Ureter (tissue), 1 donor: ENCODE measurements at places on chromosomes 16 and 17.

DNA sequence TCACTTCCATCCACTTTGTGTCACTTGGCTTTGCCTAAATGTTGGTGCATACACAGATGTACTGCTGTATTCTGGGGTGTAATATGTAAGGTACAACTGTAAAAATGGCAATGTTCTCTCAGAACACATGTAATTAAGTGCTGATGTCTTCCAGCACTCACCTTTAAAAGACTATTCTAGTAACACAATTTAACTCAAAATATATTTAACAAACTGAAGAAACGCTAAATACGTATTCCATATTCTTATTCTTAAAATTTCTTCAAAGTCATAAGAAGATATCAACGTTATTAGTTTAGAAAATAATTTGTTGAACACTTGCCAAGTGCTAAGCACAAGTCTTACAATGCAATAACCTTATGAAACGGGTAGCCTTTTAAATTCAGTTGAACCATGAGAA, 3.6 kb downstream of the CMC2 start:
- DNase-seq = no peak

DNA sequence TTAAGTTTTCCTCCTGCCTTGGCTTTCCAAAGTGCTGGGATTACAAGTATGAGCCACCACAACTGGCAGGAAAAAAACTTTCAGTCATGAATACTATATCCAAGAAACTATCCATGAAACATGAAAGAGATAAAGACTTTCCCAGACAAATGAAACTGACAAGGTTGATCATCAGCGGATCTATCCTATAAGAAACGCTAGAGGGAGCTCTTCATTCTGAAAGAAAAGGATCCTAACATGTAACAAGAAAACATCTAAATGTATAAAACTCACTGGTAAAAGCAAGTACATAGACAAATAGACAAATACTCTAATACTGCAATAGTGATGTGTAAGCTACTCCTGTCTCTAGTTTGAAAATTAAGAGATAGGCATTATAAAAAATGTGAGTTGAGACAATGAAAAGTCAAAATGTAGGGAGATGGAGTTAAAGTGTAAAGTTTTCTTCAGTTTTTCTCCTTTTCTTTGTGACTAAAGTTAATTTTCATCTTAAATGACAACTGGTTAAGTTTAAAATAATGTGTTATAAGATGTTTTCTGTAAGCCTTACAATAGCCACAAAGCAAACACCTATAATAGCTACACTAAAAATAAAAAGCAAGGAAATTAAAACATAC, 79.6 kb upstream of the TEKT1 start:
- DNase-seq = no peak

DNA sequence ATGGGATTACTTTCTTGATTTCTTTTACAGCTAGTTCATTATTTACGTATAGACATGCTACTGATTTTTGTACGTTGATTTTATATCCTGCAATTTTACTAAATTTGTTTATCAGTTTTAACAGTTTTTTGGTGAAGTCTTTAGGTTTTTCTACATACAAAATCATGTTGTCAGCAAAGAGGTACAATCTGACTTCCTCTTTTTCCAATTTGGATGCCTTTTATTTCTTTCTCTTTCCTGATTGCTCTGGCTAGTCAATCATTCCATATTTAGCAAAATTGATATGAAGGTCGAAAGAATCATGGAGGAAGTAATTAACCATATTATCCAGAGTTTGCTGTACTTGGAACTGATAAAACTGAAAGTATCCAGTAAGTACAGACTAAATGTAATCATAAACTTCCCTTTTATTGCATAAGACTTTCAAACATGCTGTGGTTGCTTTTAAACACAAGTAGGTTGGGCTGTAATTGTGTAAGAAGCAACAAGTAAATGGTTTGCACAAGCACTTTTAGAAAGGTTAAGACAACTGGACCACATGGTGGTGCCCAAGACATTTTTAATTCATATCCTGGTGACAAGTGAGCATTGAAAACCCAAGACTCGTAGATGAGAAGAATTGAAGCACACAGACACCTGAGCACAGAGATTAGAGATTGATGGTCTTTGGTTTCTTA, 8.4 kb downstream of the GDE1 start:
- no peak for DNase-seq

GRCh38 chr17:61337290-61337689, 62.4 kb upstream of the TBX2 start:
- DNase-seq = no peak

DNA sequence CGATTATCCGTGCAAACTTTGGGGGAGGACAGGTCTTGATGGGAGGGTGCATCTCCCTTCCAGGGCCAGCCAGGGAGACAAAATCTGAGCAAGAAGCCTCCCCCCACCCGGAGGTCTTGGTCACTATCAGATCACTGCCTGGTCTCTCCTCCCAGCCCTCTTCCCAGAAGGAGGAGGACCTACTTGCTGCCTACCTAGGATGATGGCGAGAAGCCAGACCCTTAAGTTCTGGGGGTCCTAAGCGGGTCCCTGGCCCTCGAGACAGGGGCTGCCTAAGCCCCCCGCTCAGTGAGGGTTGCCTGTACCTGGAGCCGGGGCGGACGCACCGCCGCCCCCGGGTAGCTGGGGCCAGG, 4.6 kb downstream of the TSPOAP1 start:
- DNase-seq = no peak

DNA sequence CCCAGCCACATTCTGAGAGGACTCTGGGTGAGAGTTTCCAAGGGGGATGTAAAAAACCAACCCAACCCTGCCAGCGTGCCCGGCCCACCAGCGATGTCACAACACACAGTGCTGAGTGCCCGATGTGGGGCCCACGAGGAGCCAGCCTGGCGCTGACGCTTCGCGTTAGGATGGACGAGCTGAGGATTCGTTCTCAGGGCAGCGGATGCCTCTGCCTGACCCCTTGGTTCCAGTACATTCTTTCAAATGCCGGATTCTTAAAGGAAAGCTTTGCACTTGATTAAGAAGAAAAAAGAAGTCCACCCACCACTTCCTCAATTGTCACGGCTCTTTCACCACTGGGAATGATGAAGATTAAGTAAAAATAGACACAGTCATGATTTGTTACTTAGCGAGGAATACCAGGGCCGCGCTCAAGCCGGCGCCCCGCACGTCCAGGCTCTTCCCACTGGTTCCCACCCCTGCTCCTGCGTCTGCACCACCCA, 79.4 kb downstream of the IRF8 start:
- no peak for DNase-seq

DNA sequence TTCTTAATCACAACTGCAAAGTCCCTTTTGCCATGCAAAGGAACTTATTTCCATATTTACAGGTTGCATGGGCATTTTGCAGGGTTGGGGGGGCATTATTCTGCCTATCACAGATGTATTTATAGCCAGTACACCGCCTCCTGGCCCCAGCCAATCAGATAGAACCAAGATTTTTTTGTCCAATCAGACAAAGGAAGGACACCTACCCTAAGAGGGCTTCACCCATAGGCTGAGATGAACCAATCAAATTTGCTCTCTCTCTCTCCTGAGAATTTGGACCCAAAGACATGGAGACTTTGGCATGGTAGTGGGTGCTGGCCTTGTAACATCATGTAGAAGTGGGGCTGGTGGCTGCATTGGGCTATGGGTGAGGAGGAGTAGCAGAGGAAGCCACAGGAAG, 3.9 kb upstream of the KCNG4 start:
- DNase-seq = no peak

DNA sequence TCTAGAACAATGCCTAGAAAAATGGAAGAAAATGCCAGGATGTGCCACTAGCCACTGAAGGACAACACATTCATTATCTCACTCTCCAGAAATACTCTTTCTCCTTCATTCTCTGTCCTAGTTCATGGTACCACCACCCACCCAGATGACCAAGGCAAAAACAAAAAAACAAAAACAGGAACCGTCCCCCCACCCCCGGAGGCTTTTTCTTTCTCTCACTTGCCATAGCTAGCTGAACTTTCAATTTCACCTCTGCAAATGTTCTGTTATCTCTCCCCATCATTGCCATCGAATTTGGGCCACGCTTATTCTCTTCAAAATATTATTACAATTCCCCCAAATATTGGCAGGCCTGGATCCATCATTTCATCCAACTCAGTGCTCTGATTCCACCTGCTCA, 49.0 kb downstream of the SOX9 start:
- DNase-seq = no peak

GRCh38 chr17:17420561-17421269, 56.1 kb upstream of the MED9 start:
- no peak for DNase-seq

- no peak for DNase-seq
These were observed 54.9 kb downstream of the WWP2 start for GRCh38 chr16:69816996-69817395.

- no peak for DNase-seq
These were observed 9.6 kb downstream of the CRISPLD2 start for GRCh38 chr16:84829168-84829965.

GRCh38 chr16:54284931-54285413, 1.6 kb downstream of the IRX3 start:
- DNase-seq = no peak

DNA sequence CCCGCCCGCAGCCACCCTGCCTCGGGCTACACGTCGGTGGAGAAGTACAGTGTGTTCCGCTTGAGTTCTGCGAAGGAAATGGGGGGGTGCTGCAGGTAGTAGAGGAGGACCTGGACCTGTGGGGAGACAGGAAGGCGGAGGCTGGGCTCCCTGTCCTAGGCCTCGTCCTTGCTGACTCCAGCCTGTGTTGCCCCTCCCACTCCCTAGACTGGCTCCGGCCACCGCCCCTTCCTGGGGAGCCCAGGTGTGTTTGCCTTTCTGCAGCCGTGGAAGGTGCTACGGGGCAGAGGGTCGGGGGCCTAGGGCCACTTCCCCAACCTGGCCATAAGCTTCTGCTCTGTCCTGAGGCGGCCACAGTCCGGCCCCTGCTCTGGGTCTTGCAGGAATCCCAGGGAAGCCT, 9.1 kb downstream of the TIMM22 start:
- DNase-seq = no peak

DNA sequence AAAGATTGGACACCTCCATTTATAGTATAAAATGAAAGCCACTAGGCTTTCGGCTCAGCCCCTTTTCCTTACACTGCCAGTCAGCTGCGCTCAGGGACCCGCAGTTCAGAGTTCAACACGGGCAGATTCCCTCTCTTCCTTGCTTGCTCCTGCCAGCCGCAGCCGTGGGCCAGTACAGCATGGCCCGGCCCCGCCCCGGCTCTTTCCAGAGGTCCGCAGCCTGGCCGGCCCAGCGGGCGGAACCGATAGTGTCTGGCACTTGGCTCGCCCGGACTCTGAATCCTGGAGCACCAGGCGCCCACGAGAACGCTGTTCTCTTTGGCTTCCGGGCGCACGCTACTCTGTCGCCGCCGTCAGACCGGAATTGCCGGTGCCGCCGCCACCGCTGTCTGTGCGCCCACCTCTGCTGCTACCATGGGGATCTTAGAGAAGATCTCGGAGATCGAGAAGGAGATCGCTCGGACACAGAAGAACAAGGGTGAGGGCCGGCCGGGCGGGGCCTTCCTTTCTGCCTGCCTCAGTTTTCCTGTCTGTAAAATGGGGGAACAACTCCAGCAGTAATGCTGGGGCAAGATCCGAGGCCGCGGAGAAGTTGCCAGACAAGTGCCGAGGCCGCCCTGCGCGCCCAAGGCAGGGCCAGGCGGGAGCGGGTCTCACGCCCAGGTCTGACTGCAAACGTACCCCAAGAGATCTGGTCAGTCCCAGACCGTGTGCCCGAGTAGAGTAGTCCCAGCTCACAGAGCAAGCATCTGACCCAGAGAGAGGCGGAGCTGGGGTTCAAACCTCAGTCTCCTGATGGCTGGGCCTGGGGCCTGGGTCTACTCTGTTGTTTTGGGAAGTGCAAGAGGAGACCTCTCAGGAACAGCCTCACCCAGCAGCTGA, at the start of gene DRG2:
Gene DRG2, plus strand, starts transcription at position 339 of the 882 bp plus-strand sequence. Its CDS starts 76 bp downstream, at position 415.
- peak; percentile 93 for DNase-seq

DNA sequence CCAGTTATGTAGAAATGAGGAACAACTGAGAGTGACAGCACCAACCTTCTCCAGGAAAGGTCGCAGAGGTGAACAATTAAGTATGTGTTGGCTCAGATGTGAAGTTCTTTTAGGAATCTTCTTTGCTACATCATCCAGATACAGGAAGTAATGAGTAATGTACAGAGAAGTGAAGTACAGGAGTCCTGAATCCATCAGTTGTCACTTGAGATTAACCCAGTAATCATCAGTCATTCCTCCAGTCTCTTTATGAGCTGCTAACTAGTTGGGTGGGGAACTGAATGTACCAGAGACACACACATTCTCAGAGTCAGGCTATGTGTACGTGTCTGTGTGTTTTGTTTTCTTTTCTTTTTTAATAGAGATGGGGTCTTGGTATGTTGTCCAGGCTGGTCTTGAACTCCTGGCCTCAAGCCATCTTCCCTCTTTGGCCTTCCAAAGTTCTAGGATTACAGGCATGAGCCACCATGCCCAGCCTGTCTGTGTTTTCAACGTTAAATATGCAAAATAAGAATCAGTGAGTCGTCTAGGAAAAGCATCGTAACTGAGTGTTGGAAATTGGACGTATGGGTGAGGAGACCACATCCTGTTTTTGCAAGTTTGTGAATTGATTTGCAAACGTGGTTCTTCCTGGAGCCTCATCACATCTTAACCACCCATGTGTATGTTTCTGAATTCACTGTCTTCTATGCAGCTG, 19.9 kb downstream of the ZNF200 start:
- DNase-seq = no peak
